ENCODE measurements at places on chromosomes 7 and 10. TPM values are rescaled to one million over a fixed set of nuclear protein-coding genes. Genes with fewer than 3 reads are reported as not detected.

DNA sequence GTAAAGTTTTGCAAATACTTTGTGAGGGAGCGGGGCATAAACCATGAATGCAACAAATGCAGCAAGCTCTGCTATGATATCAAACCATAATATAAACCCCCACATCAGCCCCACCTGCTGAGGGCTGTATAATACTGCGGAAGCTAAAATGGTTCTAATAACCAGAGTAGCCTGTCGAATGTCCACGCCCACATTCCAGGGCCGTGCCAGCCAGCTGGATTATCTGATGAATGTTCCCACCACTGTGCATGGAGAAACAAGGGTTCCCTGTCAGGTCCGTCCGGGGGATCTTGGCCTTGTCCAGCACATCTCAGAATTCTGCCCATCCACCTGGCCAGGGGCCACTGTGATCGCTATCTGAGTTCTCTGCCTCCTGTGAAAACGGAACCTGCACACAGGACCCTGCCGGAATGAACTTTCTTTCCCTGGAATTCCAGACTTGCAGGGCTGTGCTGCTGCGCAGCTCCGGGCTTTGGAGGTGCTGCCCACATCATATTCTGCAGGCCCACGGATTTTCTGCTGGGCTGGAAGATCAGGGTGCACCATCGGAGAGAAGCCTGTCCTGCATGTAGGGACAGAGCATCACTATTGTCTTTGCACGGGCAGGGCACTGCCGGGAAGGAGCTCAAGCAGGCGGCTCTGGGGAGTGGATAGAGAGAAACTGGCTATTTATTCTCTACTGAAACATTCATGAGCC, 77.0 kb upstream of the GNA12 start:
- no peak for DNase-seq

GRCh38 chr10:24962995-24963394, 10.6 kb upstream of the PRTFDC1 start:
- no peak for DNase-seq

The SYT15B gene
- 2.9 TPM for total RNA-seq

DNA sequence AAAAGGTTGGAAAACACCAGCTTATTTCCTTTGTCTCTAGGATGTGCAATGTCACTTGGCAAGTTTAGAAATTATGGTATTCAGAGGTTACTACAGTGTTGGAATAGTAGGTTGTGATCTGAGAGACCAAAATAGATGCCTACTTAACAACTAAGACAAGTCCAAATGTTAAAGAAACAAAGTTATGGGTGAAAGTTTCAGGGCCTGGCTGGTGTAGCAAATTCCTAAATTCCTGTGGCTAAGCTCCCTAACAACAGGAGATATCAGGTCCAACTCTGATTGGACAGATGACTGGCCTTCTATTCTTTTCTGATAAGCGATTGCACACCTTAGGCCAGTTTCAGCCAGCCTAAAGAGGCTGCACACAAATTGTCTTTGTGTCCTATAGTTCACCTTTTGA, 873.5 kb downstream of the REEP3 start:
- no peak for DNase-seq

DNA sequence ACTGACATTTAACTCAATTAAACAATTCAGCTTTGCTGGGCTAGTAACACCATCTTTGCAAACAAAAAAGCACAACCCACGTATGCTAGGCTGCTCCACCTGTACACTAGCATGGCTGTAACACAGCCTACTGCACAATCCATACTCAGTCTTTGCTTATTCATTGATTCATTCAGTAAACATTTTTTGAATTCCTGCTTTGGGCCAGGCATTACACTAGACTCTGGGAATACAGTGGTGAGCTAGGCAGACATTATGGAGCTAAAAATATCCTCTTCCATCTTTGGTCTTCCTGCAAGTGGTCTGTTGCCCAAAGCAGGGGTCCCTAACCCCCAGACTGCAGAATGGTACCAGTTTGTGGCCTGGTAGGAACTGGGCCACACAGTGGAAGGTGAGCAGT, 9.9 kb downstream of the CNNM1 start:
- DNase-seq: no peak

DNA sequence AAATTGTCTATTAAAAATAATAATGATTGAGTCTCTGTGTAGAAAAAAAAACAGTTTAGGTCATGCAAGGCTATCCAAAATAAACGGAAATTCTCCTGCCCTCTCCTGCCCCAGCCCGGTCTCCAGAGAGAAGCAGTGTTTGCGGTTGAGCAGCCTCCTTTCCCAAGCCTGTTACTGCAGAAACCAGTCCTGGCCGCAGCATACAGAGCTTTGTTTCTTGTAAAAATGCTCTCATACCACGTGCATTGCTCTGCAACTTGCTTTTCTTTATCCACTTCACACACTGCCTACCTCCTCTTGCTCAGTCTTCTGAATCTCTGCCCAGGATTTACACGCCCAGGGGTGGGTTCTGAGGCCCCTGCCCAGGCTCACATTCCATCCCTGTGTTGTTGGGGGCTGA, 34.4 kb upstream of the CUL1 start:
- DNase-seq: no peak

The ASZ1 gene
- not detected for total RNA-seq

GRCh38 chr10:63883861-63884260, 362.7 kb downstream of the REEP3 start:
- no peak for DNase-seq

DNA sequence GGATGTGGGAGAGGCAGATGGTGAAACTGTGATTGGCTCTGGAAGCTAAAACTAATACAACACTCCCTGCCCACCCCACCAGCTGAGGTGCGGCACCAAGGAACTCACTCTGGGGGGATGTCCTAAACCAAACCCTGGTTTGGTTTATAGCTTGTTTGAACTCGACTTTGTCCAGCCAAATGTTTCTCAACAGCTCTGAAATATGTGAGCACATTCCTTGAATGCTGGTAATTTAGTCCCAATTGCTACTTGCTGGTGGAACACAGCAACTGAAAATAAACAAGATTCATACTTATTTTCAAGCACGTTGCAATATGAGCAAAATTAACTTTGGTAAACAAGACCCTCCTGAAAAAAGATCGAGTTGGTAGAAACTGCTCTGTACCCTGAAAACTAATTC, 39.7 kb upstream of the CARD11 start:
- no peak for DNase-seq

DNA sequence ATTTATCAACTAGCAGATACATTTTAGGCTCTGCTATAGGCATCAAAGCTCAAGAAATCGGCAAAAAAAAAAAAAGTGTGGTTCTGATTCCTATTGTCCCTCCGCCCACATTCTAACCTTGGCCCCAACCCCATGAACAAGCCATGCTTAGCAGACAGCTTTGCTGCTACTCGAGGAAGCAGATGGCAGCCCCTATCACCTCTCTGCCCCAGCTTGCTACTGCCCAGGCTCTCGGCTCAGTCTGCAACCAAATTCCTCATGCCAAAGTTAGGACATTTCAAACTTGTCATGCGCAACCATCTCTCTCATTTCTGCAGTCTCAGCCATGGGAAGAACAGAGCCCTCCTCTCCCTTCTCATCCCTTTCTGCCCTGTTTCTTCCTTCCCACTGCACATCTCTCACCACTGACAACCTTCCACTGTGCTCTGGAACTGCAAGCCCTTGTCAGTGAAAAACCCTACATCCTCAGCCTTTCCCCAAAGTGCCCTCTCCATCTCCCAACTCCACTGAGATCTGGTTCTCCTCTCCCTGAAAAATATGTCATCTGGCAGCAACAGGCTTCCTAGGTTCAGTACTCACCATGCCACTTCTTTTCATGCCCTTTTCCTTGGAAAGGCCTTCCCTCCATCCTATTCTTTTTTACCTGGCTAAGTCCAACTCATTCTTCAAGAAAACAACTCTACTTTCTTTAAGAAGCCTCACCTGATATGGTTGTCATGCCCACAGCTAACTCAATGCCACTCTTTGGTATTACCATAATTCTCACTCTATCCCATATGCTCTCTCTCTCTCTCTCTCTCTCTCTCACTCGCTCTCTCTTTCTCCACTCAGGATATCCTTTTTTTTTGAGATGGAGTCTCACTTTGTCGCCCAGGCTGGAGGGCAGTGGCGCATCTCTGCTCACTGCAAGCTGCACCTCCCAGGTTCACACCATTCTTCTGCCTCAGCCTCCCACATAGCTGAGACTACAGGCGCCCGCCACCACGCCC, 60.1 kb upstream of the FHIP2A start:
- no peak for DNase-seq

DNA sequence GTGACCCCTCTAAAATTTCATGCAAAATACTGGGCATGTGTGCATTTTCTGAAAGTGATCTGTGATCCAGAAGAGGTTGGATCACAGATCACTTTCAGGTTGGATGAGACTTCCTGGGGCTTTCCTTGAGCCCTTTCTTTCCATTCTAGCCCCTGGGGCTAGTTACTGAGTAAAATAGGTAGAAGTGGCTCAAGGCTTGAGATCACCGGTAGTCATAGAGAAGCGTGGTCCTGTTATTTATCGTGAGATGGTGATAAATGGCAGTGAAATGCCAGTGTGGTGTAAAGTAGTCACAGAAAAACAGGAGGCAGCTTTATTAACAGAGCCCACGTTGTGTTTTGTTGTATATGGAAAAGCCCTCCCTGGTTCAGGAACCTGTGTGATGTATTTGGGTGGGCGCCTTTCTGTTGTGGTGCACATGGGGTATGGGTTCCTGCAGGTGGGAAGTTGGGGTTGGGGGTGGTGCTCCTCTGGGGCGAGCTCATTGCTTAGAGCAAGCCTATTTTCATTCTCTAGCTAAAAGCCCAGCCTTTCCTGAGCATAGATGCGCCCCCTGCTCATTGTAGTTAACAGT, 34.0 kb upstream of the SH2D4B start:
- DNase-seq: no peak

The SPDYE5 gene
- not detected for total RNA-seq

The NUTM2B gene
- total RNA-seq: 0.71 TPM

The PON3 gene
- total RNA-seq: 0.74 TPM

The EBLN1 gene
- total RNA-seq: not detected

The TRIM50 gene
- not detected for total RNA-seq

The EMX2 gene
- 2.5 TPM for total RNA-seq

The NPSR1 gene
- not detected for total RNA-seq

DNA sequence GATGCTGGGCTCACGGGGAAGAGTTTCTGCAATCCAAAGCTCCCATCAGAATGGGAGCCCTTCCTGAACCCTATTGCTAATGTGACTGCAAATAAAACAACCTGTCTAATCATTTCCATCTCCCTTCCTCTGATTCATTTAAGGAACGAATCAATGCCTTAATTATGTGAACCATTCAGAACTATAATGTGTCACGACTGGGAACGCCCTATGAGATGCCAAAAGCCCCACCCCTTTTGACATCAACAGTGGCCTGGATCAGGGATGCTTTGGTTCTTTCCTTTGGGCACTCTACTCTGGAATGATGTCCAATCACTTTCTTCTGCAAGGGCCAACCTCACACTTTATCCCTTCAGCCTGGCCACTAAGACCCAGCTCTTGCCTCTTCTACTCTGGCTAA, 195.4 kb upstream of the AOAH start:
- no peak for DNase-seq

DNA sequence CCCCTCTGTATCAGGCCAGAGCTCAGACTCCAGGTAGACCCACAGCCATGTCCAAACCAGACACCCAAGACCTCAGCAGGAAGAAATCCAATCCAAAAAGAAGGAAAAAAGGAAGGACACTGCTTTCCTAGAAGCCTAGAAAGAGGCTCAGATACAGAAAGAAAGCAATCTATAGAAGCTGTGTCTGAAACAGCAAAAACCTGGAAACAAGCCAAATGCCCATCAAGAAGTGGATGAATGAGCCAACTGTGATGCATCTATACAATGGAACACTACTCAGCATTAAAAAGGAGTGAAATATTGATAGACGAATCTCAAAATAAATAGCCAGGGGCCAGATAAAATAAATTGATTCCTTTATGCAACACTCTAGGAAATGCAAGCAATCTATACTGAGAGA, 31.6 kb downstream of the GRB10 start:
- no peak for DNase-seq

GRCh38 chr10:14879124-14879927, 660 bp downstream of the SUV39H2 start:
- no peak for DNase-seq

The CLRN3 gene
- total RNA-seq: not detected

DNA sequence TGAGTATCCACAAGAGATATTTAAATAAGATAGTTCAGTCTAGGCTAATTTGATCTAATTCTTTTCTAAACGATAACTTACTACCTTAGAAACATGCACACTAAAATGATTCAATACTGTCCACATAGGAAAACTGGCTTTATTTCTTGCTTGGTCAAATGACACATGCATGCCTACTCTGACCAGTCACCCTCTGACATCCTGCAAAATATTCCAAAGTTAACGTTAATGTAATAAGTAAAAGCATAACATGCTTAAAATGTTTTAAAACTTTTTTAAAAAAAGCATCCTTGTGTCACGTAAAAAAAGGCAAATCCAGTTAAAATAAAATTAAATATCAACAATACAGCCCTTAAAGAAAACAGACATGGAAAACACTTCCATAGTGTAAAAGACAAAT, 70.2 kb downstream of the UBE2H start:
- no peak for DNase-seq

DNA sequence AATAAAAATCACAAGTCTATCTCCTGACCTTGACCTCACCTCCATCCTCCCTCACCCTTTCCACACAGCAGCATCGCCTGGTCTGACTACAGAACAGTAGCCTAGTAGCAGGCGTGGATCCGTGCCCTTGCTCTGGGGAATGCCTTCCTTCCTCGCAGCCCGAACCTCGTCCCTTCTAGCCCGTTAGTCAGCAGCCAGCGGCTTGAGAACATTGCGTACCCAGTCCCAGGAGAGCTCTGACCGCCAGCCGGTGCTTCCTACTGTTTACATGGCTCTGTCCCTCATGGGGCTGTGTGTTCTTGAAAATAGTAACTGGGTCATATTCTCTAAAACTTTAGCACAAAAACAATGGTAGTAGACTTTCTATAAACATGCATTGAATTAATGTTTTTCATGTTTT, 682.7 kb upstream of the IGFBP3 start:
- DNase-seq: peak; percentile 95

The PPA1 gene
- 76.3 TPM for total RNA-seq

DNA sequence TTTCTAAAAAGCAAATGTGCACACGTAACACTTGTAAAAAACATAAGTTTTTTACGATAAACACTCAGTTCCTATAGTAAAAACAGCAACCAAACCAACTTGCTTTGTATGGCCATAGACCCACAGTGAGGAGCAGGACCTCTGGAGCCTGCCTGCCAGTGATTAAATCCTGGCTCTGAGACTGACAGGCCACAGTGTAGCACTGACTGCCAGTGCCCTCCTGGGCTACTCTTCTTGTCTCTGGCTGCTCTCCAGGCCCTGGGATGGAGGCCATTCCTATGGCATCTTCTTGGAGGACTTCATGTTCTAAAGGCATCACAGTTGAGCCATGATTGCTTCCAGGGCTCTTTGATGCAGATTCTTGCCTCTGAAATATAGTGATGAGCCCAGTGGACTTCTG, 22.7 kb upstream of the TMEM254 start:
- no peak for DNase-seq

The FEZF1 gene
- total RNA-seq: not detected

All from posterior vena cava (tissue), 2 donors.